Pancreas (tissue), 10 donors: ENCODE measurements at places on chromosomes 6 and 20.

DNA sequence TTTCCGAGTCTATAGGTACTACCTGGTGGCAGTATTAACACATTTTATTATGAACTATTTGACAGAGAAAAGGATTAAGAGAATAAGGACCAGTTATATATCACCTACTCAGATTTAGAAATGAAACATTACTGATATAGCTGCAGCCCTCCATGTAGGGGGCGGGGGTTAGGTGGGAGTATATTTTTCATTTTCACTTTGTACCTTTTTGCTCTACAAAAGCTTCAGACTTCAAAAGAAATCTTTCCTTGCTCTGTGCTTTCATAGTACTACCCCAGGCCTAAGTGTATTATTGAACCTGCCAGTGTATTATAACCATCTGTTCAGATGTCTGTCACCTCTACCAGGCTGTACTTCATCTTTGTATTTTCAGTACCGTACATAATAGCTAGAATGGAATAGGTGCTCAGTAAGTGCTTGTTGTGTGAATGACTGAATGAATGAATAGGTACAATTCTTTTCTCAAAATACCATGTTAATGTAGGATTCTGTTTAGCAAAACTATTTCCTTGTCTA lies 43.0 kb downstream of the CDKAL1 start:
- DNase-seq: no peak

- DNase-seq: no peak
Measured at GRCh38 chr6:135261872-135262725, 81.0 kb downstream of the MYB start.

- DNase-seq: peak; percentile 54
Measured at GRCh38 chr20:16423311-16424212, 149.7 kb downstream of the KIF16B start.

GRCh38 chr6:73610444-73611275 lies 43.1 kb downstream of the SLC17A5 start:
- DNase-seq: no peak

GRCh38 chr6:117906507-117906957 lies 532 bp upstream of the SLC35F1 start:
- no peak for DNase-seq

GRCh38 chr20:61030130-61030529 lies 221.9 kb upstream of the CDH4 start:
- no peak for DNase-seq
